Stimulated activated CD4-positive, alpha-beta T cell treated with anti-CD3 and anti-CD28 coated beads, Interleukin-15, amount 100 ng/mL, for 1 hour (primary cell): ENCODE measurements at places on chromosomes 6 and 20.
A peak's percentile ranks its signal among the peaks of the same experiment; 100 is the strongest.

GRCh38 chr20:48682529-48683363 is 145.1 kb downstream of the PREX1 start:
- no peak for DNase-seq

DNA sequence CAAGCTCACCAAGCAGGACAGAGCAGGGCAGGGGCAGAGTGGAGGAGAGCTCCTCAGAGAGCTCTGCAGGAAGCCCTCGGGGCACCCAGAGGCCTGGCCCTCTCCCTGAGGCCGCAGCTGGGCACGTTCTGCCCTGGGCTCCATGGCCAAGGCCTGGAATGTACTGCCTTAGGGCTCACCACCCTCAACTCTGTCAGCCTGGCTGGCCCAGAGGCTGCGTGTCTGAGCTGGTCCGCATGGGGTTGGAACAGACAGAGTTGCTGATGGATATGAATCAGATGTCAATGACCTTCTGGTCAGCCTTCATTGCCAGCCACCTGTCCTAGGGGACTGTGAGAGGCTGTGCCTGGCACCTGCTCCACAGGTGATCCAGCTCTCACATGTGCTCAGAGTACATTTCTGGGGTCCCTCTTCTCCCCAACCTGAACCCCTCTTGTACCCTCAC is 33.2 kb upstream of the PCMTD2 start:
- DNase-seq: no peak

DNA sequence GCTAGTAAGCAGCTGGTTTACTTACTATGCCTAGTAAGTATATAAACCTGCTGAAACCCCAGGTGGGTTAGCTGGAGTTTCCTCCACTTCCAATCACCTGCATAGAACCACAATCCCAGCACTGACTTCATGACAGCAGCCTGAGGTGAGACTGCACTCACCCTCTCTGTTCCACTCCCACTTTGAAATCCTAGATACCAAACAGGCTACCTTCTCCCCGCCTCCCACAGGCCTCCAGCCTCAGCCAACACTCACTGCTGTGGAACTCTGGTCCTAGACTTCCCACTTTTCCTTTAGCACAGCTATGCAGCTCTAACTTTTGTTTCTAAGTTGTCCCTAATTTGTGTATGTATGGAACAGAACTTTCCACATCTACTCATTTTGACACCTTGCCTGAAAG is 149.7 kb upstream of the ARID1B start:
- no peak for DNase-seq

GRCh38 chr6:53795702-53796450 is 1.1 kb downstream of the LRRC1 start:
- DNase-seq: no peak

DNA sequence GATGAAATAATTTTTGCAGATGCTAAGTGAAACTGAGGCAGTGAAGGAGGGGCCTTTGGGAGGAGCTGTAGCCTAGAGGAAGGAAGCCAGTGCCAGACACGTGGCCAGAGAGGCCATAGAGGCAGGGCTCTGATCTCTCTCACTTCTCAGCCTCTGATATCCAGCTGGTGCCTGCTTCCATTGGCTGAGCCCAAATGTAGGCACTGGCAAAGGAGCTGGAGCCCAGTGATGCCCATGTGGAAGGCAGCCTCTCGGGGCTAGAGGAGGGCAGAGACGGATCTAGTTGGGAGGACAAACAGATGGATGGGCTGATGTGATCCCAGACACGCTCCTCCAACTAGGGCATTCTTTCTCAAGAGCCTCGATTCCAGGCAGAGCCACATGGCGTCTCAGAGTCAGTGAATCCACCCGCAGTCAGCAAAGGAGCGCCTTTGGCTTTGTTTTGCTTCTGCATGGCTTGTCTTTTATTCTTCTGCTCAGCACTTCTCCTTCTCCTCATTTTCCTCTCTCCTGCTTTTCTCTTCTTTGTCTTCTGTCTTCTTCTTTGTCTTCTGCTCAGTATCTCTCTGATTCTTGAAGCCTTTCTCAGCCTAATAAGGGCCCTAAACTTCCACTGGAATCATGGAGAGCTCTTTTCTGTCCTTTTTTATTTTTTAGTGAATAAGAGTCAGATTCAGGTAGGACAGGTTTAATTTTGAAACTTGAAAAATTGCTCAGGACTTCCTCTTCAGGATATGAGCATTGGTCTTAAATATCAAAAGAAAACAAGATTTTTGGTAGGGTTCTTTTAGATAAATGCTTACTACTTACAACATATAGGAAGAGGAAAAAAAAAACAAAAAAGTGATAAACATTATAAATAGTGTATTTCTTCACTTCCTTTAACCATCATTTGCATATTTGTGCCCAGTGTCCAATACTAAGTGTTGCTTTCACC is 41.8 kb downstream of the CYP24A1 start:
- DNase-seq: no peak

DNA sequence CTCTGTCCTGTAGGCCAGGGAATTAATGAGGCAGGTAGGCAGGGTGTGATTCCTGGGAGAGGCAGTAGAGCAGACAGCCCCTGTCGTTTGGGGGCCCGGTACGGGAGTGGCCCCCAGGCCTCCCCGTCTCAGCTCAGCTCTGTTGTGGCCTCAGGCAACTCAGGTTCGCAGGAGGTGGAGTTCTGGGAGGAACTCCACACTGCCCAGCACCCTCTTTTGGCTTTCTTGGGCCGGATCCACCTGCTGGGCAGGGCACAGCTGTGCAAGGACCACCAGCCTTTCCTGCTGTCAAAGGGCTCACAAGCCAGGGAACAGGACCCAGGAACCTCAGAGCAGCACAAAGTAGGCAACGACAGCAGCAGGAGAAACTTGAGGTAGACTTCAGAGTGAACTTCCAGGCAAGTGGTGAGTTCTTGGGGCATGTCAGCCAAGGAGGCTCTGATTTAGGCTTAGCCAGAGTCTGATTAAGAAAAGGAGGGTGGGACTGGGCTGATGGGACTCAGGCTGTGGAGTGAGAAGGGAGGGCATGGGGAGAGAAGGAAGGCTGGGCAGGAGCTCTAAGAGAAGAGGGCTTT is 36.9 kb downstream of the RAB44 start:
- no peak for DNase-seq

GRCh38 chr6:3114377-3114776 is 4.1 kb upstream of the BPHL start:
- DNase-seq: no peak

GRCh38 chr20:1368448-1369199 is 24.2 kb downstream of the FKBP1A start:
- no peak for DNase-seq

GRCh38 chr6:25774120-25774715 is 19.7 kb downstream of the SLC17A4 start:
- no peak for DNase-seq

DNA sequence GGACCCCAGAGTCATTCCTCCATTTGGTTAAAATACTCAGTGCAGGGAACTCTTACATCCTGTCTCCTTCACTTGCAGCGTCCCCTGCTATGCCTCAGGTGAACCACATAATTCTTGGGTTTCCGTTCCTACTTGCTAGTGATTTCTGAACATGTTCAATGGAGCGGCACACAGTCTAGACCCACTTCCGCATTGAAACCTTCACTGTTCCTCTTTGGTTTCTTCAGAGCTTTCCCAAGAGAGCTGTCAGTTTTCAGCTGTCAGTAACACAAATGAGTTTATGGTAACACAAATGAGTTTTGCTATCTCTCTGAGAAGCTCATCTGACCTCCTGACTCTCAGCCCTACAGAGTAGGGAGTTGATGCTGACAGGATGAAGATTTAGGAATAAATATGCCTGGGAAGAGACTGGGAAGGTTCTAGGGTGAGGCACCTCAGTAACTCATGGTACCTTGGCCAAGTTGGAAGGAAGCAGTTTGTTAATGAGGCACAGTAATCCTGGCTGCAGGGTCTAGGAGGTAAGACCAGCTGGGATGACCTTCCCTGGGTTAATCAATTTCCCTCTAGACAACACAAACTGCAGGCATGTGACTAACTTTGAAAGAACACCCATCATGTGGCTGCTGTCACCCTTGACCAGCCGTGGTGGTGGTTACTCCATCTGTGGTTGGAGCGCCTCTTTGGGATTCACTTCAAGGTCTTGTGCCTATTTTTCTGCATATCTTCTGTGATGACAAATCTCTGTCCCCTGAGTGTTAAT is 5.4 kb downstream of the SYS1 start:
- no peak for DNase-seq

- DNase-seq: no peak
These were observed 413.7 kb upstream of the SULF2 start for GRCh38 chr20:48198929-48199451.

- DNase-seq: no peak
These were observed 20.1 kb downstream of the PHACTR3 start for GRCh38 chr20:59624401-59624800.

DNA sequence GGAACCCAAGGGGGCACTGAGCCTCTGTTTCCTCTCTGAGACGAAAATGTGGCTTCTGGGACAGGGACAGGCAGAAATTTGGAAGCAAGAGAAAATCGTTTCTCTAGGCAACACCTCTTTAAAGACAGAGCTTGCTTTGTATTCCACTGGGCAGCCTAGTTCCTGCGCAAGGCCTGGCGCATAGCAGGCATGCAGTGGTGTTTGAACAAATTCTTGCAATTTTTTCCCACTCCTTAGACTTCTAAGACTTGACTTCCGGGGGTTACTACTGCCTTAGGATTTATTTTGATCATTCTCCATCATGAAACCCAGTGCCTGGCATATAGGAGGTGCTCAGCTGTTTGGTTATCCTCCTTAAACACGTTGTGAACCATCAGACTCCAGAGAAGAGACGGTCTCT is 249.0 kb upstream of the KCNG1 start:
- DNase-seq: no peak

- no peak for DNase-seq
These were observed 69.8 kb upstream of the MAFB start for GRCh38 chr20:40758790-40759189.

GRCh38 chr6:25537349-25538018 is 114.5 kb upstream of the SCGN start:
- DNase-seq: no peak

DNA sequence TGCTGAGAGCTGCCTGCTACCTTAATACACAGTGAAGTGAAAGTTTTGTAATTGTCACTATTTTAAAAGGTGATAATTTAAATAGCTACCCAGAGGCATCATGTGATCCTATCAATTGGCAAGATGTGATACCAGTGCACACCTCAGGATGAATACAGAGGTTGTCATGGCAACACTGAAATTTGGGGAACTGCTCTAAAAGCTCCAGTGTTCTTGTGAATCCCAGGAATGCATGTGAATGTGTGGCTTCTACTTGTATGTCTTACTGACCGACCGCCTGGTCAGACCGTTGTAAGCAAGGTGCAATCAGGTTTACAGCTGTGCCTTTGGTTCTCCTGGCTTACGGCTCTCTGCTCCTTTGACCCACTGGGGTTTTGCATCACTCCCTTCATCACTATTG is 146.3 kb upstream of the GJE1 start:
- no peak for DNase-seq

- no peak for DNase-seq
These were observed 69.0 kb downstream of the SMLR1 start for GRCh38 chr6:130896249-130896648.

DNA sequence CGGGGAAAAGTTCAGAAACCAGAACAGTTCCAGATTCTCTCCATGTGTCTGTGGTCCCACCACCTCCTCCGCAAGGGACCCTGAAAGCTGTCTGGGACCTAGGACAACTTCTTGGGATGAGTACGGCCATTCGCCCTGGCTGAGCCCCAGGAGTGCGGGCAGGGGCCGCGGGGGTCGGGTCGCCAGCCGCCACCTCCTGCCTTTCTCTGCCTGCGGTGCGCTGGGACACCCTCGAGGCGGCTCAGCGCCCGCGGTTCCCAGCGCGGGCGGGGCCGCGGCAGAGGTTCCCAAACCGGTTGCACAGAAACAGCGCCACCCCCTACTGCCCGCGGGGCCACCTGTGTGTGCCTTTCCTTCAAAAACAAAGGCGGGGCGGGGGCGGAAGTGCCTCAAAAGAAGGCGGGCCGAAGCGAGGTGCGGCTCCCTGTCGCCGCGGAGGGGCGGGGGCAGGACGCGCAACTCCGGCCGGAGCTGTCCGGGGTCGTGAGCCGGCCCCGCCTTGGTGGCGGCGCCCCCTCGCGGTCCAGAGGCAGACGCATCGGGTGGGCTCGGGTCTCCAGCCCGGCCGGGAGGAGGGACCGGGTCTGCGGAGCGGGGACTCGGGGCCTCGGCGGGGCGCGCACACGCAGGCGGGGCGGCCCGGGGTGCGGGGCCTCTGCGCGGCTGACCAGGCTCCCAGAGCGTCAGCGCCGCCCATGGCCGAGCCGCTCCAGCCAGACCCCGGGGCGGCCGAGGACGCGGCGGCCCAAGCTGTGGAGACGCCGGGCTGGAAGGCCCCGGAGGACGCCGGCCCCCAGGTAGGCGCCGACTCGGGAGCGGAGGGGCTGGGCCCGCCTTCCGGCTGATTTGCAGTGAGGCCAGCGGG is at the start of gene HEBP2:
Gene HEBP2, plus strand, starts transcription at position 423 of the 865 bp plus-strand sequence. Its CDS starts 273 bp downstream, at position 696.
- DNase-seq: peak; percentile 83

GRCh38 chr6:168908887-168909286 is 344.8 kb downstream of the THBS2 start:
- DNase-seq: no peak

- DNase-seq: no peak
These were observed 12.8 kb upstream of the ILRUN start for GRCh38 chr6:34709386-34709785.

GRCh38 chr6:168938546-168938945 is 315.1 kb downstream of the THBS2 start:
- no peak for DNase-seq

DNA sequence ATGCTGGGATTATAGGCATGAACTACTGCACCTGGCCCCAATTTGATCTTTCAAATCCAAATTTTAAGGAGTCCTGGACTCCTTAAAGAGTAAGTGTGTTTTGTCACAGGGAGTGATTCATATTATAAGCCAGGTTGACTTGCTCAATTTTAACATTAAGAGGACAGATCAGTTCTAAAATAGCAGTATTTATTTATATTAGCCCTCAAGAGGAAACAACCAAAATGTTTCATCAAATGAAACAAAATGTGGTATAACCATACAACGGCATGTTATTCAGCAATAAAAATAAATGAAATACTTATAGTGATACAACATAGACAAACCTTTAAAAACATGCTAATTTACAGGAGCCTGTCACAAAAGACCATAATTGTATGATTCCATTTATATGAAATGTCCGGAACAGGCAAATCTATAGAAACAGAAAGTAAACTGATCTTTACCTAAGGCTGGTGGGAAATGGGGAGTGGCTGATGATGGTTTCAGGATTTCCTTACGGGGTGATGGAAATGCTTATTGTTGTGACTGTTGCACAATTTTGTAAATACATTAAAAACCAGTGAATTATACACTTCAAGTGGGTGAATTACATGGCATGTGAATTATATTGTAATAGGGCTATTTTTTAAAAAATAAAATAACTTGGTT is 637.4 kb downstream of the MMUT start:
- DNase-seq: no peak

- no peak for DNase-seq
These were observed 142.6 kb upstream of the ZNF217 start for GRCh38 chr20:53736122-53736756.

DNA sequence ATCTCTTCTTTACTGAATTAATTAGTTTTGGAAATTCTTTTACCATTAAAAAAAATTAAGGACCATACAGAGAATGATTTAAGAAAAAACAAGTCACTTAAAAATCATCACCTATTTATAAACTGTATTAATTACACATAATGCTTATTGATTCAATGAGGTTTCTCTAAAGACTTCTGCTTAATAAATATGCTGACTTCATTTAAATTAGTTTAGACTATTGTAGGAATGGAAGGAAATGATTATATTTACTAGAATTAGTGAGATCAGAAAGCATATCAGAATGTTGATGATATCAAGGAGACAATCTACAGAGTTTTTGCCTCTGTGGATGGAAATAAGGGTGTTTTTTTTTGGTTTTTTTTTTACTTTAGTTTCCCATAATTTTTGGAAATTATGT is 34.6 kb upstream of the SMIM28 start:
- DNase-seq: no peak
